CD4-positive, alpha-beta T cell (primary cell): ENCODE measurements at places on chromosomes 12 and 14.

DNA sequence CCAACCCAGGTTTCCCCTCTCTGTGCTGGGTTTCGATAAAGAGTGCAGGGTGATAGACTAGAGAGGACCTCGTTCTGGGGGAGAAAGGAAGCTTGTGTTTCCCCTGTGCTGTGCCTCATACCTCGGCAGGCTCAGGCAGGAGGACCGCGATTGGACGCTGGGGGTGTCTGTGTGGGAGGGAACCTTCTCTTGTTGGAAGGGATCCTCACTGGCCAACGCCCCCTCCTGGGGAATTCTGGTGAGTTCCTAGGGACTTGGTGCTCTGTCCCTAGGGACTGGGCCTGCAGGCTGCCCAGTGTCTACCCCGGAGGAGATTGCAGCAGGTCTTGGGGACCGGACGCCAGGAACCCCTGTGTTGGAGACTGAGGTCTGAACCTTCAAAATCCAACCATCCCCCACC, 157.4 kb upstream of the PRMT8 start:
- DNase-seq, result no peak

GRCh38 chr14:54617467-54617866, 50.5 kb downstream of the SAMD4A start:
- DNase-seq, result no peak

GRCh38 chr14:94601884-94602391, 10.3 kb upstream of the SERPINA3 start:
- no peak for DNase-seq

DNA sequence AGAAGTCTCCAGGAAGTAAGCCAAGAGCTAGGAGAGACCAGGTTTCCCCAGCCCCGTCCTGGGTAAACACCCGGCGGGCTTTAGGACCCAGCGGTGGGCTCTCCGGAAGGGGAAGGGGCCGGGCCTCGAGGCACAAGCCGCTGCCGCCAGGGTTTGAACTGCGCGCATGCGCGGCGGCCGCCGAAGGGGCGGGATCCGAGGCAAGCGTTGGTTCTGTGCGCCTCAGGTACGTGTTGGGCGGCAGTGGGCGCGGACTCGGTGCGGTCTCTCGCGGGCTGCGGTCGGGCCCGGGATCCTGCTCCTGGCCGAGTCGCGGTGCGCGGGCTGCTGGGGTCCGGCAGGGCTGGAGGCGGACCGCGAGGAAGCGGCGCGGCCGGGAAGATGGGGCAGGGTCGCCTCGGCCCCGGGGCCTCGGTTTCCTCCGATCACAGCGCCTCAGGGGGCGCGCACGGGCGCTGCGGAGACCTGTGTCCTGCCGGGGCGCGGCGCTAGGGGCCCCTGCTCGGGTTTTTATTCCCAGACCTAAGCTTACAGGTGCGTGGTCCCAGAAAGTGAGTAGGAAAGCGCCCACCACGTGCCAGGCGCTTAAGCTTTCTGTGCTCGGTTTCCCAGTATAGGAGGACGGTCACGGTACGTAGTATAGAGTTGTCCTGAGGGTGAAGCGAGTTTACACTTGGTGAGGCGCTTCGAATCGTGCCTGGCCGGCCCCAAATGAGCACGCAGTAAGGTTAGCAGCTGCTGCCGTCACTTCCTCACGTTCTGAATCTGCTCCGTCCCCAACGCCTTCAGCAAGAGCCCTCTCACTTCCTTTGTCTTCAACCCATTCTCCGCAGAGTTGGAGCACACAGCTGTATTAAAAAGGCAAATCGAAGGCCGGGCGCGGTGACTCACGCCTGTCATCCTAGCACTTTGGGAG, at the start of gene TDP1:
Gene TDP1 (plus strand): TSS at position 183 of the 916 bp plus-strand sequence. CDS start 7,188 bp downstream, outside the sequence.
- DNase-seq, result peak; percentile 97

GRCh38 chr12:83818881-83819280, 1093.7 kb downstream of the SLC6A15 start:
- no peak for DNase-seq

DNA sequence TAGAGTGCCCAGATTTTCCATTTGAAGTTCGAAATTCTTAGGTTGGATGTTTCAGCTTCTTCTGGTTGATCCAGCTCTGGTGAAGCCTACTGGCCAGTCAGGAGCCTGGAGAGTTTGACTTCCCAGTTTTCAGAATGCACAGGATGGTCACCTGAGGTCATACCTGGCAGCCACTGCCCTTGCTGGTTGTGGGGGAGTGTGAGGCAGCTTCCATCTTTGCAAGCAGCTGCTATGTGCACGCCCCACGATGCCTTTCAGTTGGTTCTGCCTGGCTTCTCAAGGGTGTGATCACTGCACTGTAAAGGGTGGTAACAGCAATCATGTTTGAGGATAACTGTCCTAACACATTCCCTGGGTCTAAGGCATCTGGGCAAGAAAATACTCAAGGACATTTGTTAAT, 15.4 kb downstream of the CCDC92 start:
- no peak for DNase-seq

DNA sequence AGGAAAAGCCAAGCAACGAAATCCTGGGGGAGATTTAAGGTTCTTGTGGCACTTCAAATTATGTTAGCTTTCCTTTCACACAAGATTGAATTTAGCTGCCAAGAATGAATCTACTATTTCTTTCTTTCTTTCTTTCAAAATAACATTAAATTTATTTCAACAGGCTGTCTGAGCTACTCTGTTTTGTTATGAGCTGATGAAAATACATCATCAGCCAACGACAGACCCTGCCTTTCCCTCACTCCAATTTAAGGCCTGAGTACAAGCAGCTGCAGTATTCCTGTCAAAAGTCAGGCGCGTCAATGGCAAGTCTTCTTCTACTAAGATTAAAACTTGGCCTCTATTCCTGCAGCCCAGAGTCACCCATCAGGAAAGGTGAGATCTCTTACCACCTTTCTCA, 347.7 kb upstream of the FLRT2 start:
- no peak for DNase-seq

DNA sequence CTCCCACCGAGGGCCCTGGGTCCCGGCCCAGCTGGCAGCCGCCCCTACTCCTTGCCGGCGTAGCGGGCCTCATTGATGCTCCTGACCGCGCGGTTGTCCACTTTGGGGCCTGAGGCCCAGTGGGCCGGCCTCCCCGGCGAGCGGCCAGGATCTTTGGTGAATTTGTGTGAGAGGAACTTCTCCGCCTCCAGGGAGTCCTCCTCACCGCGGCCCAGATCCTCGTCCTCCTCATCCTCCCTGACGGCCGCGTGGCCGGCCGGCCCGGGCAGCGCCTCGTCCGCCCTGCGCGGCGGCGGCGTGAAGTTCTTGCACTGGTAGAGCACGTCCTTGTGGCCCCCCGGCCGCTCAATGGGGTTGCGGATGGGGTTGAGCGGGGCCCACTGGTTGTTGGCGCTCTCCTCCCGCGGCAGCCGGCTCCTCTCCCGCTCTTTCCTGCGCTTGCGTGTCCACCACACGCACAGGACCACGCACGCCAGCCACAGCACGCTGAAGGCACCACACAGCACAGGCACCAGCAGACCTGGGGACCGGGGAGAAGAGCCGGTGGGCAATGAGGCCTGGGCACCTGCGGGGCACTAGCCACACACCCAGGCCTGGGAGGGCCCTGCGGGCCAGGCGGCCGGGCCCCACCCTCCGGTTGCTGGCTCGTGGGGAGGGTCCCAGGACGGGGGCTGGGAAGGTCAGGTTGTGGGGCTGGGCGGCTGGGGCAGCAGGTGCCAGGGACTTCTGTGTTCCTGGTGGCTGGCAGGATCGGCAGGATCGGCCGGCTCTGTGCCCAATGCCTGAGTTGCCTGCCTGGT, 25.7 kb downstream of the JAG2 start:
- no peak for DNase-seq

DNA sequence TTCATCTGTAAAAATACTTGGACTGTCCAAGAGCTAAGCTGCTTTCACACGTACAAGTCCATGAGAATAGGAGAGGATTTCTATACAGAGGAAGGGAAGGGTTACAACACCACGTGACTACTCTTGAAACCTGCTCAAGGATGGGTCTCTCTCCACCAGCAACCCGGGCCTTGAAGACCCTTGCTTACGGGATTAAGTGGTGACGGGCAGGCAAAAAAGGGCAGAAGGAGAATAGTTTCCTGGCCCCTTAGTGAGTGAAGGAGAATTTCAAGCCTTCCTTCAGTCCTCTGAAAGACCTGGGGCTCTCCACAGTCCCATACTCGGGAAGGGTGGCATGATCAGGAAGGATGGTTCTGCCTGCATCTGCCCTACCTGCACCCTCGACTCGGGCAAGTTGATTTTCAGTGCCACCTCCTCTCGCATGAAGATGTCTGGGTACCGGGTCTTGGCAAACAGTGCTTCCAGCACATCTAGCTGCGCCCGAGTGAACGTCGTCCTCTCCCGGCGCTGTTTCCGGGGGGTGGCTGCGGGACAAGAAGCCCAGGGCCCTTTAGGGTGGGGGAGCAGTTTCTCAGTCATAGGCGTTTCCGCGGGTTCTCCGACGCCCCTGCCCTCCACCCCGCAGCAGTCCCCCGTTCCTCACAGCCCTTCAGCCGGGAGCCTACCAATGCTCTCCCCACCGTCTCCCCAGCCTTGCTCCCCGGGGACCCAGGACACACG, 6.3 kb downstream of the OTX2 start:
- no peak for DNase-seq

GRCh38 chr12:28164644-28165275, 25.5 kb upstream of the CCDC91 start:
- no peak for DNase-seq

GRCh38 chr12:75329918-75330826, at the start of gene CAPS2:
CAPS2 (minus strand) TSS chr12:75330324; CDS start chr12:75326498, 3,826 bp downstream.
- peak; percentile 43 for DNase-seq

- DNase-seq, result no peak
These were observed 39.2 kb downstream of the ZFP36L1 start for GRCh38 chr14:68753690-68754089.
